ENCODE measurements at places on chromosomes 1 and 21.

GRCh38 chr1:236806634-236807033, 11.5 kb downstream of the MTR start:
- DNase-seq: no peak

DNA sequence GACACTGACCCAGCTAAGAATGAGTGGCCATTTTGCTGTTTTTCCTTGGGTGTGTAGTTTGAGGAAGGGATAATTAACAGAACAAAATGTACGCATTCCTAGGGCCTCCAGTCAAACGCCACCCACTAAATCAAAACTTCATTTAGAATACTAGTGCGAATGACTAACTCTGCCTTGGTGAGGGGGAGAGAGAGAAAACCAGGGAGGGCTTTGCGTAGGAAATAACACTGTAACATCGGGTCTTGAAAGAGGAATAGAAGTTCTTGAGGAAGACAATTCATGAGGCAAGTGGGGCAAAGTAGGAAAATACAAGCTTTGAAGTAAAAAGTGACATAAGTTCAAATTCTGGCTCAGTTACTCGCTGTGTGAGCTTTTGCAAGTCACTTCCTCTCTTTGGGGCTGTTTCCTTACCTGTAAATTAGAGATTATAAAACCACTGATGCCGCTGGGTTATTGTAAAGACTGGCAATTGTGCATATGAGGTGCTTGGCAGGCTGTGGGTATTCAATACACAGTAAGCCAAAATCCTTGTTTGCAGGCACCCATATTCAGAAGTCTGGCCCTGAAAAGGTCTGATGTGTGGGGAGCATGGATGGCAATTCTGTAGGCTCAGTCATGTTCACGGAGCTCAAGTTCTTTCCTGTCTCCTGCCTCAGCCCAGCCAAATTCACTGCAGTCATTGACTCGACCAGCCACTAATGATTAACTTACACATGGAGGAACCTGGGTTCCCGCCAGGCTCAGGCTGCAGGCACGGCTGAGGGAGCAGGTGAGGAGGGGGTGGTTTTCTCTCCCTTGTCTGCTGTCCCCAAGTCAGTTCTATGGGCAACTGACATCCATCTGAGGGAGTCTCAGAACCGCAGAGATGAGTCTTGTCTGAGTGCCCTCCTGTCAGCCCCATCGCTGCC, 140.3 kb upstream of the CSF3R start:
- no peak for DNase-seq

- no peak for DNase-seq
Observed at GRCh38 chr1:23019863-23020625, 776 bp downstream of the KDM1A start.

- DNase-seq: no peak
Observed at GRCh38 chr1:27649306-27649635, 14.3 kb upstream of the FGR start.

- no peak for DNase-seq
Observed at GRCh38 chr21:41953249-41953830, 478 bp downstream of the C2CD2 start.

- no peak for DNase-seq
Observed at GRCh38 chr1:53273526-53273925, 35.2 kb upstream of the MAGOH start.

- DNase-seq: no peak
Observed at GRCh38 chr1:44101328-44101727, 17.3 kb upstream of the KLF17 start.

DNA sequence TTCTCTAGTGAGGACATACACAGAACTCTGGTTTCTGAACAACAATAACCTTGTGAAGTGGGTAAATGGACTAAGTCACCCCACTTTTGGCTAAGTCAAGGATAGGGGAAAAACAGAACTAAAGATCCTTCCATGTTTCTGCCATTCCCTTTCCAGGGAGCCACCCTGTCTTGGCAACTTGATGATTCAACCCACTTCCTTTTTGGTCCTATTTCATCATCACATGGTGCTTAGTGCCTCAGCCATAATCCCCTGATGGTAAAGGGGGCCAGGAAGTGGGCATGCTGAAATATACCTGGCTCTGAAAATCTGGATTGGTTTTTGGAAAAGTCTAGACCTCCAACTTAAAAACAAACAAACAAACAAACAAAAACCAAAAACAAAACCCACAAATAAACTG, 206.4 kb upstream of the FOXD3 start:
- DNase-seq: no peak

GRCh38 chr1:206575165-206575893, 36.9 kb downstream of the EIF2D start:
- no peak for DNase-seq

GRCh38 chr1:191508239-191508638, 650.0 kb upstream of the RGS18 start:
- DNase-seq: no peak

DNA sequence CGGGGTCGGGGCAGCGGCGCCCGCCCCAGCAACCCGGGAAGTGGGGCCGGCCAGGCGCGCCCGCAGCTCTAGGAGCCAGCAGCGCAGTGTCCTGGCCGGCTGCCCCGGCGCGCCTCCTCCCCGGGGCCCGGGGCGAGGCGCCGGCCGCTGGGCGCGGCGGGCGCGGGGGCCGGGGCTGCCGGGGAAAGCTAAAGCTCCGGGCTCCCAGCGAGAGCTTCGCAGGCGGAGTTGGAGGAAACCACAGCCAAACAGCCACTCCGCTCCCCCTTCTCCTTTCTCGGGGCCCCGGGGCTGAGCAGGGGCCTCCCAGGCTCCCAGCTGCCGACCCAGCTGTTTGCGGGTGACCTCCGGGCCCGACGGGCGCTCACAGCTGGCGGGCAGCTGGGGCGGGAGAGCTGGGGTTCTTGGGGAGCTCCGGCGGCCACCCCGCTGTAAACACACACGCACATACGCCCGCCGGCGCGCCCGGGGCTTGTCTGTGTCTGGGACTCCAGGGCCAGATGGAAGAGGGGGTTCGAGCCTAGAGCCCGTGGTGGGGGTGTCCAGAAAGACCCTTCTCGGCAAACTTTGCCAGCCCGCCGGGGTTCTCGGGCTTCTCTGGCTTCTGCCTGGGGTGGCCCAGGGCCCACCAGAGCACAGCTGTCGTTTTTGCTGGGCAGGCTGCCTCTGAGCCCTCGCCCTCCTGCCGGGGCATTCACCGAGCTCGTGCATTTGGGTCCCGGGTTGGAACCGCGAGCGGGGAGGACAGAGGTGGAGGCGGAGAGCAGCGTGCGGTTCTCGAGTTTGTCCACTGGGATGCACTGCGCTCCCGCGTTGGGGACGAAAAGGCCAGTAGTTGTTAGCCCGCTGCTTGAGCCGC, 1.5 kb downstream of the AJAP1 start:
- no peak for DNase-seq

GRCh38 chr21:38386967-38387366, 111.3 kb downstream of the ERG start:
- DNase-seq: no peak

DNA sequence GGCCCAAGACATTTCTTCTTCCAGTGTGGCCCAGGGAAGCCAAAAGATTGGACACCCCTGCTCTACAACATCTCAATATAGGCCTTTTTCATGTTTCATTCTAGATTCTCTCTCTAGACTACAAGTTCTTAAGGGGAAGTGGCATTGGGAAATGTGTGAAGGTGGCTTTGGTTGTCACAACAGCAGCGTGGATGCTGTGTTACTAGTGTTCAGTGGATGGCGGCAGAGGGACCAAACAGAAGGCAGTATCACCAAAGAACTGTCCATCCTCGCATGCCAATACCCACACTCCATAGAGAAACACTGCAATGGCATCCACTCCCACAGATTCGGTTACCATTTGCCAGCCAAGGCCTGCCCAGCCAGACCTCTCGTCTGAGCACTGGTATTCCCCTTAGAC, 24.3 kb upstream of the IFNAR2 start:
- no peak for DNase-seq

GRCh38 chr21:21412096-21412495, 413.9 kb downstream of the NCAM2 start:
- no peak for DNase-seq
